ENCODE measurements at places on chromosomes 2 and 18.

GRCh38 chr2:120870467-120870788, 134.8 kb downstream of the GLI2 start:
- no peak for DNase-seq

- DNase-seq, result no peak
Observed at GRCh38 chr2:28374331-28374730, 18.3 kb upstream of the FOSL2 start.

DNA sequence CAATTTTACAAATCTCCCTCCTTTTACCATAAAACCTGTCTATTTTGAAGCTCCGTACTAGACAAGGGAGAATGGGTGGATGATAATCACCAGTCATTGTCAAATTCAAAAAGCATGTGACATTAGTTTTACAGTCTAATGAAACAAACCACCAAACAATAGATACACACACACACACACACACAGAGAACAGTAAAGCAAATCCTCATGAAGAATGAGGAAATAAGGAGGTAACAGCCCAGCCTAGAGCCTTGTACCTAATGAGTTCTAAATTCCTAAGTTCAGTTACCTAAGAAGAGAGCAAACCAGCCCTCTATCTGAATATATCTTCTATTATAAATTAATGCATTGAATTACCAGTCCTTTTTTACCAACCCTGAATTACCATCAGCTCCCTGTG, 36.8 kb upstream of the BZW1 start:
- DNase-seq, result no peak

DNA sequence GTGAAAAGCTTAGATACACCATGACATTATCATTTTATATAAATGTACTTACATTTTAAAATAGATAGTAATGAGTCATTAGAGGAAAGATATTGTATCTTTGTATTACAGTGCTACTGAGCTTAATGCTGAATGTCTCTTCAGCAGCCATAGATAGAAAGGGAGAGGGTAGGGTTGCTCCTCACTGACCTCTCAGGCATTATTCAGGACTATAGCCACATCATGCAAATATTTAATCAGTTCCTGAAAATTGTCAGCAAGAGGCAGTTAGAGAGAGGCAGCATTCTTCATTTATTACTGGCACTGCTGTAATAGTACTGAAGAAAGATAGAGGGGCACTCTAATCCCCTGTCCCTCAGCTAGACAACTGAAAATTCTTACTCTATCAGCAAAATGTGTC, 242.0 kb upstream of the TANK start:
- DNase-seq, result no peak

DNA sequence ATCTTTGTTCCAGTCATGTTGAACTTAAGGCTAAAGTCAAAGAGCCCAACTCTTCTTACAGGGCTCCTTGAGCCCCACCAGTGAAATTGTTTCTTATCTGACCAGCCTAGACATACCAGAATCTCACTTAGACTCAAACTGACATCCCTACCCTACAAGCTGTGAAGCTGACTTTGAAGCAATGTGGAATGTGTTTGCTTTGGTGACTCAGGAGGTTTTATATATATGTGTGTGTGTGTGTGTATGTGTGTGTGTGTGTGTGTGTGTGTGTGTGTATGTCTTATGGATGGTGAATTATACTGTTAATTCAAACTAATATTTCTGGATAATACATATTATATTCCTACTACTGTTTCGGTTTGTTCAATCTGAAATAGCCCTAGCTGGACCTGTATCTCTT, 67.3 kb downstream of the CAMKMT start:
- DNase-seq, result no peak

- no peak for DNase-seq
Observed at GRCh38 chr2:7709907-7710306, 792.7 kb downstream of the RNF144A start.

GRCh38 chr2:24493713-24494112, 2.7 kb downstream of the NCOA1 start:
- no peak for DNase-seq

DNA sequence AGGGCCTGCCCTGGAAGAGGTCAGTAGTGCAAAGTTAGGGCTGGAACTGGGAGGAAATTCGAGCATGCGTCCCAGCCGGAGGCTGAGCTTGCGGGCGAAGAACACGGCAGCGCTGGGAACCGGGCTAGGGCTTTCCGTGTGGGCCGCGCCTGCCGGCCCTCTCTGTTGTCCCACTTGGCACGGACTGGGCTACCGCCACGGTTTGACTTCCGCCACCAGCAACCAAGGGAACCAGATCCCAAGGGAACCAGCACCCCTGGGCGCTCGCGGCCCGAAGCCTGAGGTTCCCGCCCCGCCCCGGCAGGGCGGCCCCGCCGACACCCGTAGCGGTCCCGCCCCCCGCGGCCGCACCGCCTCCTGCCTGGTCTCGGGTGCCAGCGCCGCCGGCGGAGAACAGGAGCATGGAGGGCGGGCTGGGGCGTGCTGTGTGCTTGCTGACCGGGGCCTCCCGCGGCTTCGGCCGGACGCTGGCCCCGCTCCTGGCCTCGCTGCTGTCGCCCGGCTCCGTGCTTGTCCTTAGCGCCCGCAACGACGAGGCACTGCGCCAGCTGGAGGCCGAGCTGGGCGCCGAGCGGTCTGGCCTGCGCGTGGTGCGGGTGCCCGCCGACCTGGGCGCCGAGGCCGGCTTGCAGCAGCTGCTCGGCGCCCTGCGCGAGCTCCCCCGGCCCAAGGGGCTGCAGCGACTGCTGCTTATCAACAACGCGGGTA, at the start of gene SPR:
TSS of gene SPR (plus strand) at position 377 of the 708 bp plus-strand sequence. CDS start at position 402, 25 bp downstream.
- DNase-seq, result peak; percentile 37

DNA sequence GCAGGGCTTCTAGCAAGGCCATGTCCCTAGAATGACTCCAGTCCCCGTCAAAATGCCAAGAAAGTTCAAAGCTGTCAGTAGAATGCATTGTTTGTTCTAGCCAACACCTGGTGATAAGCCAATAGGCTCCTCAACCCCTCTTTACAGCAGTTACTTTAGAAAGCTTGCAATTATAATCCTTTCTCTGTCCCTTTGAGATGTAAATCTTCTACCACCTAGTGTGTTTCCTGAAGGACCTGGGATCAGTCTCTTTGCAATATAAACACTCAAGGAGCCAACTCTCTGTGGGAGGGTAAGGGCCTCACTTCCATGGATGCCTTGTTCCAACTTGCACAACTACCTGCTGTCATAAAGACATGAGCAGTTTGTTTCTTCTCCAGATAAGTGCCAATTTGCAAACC, 301.8 kb downstream of the NBAS start:
- no peak for DNase-seq

GRCh38 chr2:34419856-34420255, 820.8 kb upstream of the FAM98A start:
- no peak for DNase-seq

GRCh38 chr2:217832987-217833386, 169.8 kb downstream of the TNS1 start:
- no peak for DNase-seq

DNA sequence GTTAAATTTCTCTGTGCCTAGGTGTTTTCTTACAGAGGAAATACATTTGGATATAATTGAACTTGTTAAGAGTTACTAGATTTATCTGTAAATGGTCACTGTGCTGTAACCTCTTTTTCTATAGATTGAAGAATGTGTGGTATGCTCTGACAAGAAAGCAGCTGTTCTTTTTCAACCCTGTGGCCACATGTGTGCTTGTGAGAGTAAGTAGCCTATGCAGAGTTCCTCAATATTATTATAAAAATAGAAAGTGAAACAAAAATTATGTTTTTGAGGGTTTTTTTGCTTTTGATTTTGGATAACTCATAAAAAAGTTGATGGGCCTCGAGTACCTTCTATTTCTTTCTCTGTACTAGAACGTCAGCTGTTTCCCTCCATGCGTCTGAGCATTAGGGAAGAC, 112.4 kb downstream of the MIB1 start:
- no peak for DNase-seq

GRCh38 chr2:64980183-64980582, 9.0 kb upstream of the SLC1A4 start:
- no peak for DNase-seq

GRCh38 chr2:59630789-59631188, 922.7 kb downstream of the BCL11A start:
- DNase-seq, result no peak

DNA sequence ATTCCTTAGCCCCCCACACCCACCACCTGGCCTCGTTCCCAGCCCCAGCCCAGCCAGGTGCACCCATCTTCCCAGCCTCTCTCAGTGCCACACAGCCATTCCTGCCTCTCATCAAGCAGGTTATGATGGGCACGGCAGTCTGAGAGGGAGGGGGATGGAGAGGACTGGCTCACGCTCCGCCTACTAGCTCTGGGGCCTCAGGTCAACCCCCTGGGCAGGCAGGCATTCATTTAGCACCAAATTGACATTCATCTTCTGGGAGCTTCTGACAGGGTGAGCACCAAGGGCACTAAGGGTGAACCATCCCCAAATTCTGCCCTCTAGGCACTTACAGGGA, 66.2 kb upstream of the FOSL2 start:
- no peak for DNase-seq

DNA sequence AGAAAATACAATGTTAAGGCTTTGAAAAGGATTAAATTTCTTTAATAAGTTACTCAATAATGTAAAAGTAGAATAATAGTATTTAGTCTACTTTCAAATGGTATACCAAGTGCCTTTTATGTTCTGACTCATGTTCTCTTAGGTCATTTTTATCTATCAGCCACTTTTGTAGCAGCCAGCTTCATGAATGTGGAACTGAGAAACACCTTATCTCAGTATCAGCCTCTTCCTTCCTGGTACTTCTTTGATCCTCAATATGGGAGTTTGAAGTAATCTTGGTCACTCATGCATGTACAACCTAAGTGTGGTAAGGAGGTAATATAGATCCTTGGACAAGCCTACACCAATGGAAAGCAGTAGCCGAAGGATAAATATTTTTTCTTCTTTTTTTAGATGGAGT, 180.4 kb upstream of the NRXN1 start:
- no peak for DNase-seq

GRCh38 chr18:75120521-75120920, 88.4 kb downstream of the PTGR3 start:
- DNase-seq, result no peak

DNA sequence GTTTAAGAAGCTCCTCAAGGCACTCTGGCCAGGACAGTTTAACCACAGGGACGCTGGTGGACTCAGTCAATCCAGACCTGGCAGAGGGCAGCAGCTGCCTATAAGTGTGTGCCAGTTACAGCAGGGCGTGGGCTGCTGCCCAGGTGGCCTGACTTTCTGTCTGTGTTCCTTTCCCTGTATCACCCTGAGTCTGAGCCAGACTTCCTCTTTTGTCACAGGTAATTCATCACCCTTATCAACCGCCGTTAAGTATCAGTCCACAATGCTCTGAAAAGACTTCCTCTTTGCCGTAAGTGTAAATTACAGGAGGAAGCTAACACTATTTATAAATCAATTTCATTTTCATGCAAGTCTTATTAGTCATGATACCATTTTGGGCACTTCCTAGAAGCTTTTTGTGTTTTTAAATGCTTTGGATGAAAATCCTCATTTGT, 7.0 kb downstream of the LPIN1 start:
- DNase-seq, result peak; percentile 38

DNA sequence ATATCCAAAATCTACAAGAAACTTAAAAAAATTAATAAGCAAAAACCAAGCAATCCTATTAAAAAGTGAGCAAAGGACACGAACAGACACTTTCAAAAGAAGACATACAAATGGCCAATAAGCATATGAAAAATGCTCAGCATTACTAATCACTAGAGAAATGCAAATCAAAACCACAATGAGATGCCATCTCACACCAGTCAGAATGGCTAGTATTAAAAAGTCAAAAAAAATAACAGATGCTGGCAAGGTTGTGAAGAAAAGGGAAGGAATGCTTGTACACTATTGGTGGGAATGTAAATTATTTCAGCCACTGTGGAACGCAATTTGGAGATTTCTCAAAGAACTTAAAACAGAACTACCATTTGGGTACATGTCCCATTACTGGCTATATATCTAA, 128.8 kb upstream of the SESTD1 start:
- DNase-seq, result no peak

DNA sequence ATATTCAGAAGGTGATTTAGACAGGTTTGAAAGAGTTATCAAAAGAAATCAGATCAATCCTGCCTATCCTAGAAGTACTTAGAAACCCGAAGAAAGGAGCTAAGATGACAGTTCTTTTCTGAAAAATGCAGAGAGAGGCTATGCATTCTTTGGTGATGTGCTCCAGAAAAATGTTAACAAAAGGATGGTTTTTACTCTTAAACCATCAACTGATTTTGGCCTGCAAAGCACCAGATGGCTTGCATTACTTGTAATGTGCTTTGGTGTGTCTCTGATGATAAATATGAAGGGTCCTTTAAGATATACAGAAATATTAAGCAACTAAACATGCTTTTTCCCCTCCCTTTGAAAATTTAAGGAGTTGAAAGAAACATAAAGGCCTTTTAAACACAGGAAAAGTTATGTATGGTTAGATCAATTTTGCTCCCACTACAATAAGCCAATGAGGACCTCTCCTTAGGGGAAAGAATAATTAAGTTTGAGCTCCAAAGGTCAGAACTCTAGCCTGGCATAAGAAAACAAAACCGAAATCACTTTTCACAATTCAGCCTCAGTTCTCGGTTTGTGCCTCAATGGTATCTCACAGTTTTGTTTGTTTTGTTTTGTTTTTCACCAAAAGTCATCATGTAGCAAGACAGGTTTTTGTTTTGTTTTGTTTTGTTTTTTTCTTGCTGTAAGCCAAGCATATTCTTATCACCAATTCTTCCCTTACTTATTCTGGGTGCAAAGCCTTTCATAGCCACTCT, 302.4 kb upstream of the NT5C1B start:
- no peak for DNase-seq

DNA sequence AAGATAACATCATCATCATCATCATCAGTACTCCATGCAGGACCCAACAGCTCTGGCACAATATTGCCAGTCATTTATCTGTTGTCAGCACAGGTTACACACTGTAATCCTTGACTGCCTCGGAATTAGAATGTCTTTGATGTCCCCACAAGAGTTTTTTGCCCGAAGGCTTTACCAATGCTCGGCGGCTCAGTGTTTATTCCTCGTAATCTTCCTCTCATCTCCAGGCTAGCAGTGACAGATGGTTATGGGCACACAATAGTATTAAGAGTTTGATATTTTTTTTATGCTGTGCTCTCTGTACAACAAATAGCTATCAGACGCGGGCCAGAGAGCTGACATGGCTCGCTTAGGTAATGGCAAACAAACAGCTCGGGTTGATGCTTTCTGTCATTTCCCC, 515.2 kb downstream of the ZEB2 start:
- no peak for DNase-seq

DNA sequence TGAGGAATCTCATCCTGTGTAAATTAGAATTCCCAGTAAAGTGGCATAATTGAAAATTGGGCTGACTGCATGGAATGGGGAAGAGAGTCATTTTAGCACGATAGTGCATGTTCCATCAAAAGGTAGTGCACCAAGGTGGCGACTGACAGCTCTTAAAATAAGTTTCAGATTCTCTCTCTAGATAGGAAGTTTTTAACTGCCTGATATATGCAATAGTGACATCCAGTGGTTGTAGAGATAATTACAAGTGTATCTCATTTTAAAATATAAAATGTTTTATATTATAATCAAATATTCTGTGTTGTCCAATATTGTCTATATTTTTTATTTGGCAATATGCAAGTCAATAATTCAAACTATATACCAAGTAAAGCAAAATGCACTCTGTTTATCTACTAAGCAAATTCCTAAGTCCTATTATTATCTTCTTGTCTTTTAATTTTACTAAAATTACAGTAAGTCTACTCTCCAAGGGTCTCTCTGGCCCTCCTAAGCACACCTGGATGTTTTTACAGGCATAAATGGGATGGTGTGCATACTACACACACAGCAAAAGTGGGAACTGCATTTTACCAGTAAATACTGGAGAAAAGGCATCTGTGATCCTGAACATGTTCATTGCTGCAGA, 397.7 kb upstream of the HNRNPA3 start:
- peak; percentile 49 for DNase-seq

- DNase-seq, result no peak
Observed at GRCh38 chr2:103179798-103180197, 418.0 kb downstream of the TMEM182 start.

Data from naive thymus-derived CD8-positive, alpha-beta T cell (primary cell).